ENCODE measurements at places on chromosomes 2 and 18. TPM values are rescaled to one million over a fixed set of nuclear protein-coding genes. Genes with fewer than 3 reads are reported as not detected.
A peak's percentile ranks its signal among the peaks of the same experiment; 100 is the strongest.

DNA sequence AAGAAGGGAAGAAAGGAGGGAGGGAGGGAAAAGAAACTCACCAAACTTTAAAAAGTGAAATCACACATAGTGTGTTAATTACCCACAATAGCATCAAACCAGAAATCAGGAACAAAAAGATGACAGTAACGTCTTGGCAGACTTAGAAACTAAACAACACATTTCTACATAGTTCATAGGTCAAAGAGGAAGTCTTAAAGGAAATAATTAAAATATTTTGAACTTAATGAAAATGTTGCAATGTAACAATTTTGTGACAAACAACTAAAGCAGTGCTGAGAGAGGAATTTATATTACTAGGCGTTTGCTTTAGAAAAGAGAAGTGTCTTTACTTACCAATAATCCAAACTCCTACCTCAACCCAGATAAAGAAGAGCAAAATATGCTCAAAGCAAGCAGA lies 505.0 kb upstream of the ID2 start:
- no peak for DNase-seq
- no peaks in the 10 kb centered on the region for H3K36me3 ChIP-seq
- no peak overlapping the region for H3K27ac ChIP-seq
- H3K27me3 ChIP-seq: no peaks in the 10 kb centered on the region
- no peak overlapping the region for H3K4me3 ChIP-seq

GRCh38 chr2:128777196-128778035 lies 458.7 kb upstream of the HS6ST1 start:
- no peaks in the 10 kb centered on the region for H3K27me3 ChIP-seq
- no peak overlapping the region for H3K27ac ChIP-seq
- no peak overlapping the region for H3K4me3 ChIP-seq
- H3K36me3 ChIP-seq: no peaks in the 10 kb centered on the region
- DNase-seq: peak; percentile 21

- H3K36me3 ChIP-seq: no peaks in the 10 kb centered on the region
- no peak for DNase-seq
- no peak overlapping the region for H3K27ac ChIP-seq
- H3K4me3 ChIP-seq: no peak overlapping the region
Measured at GRCh38 chr2:143802871-143803650, 673.8 kb downstream of the ARHGAP15 start.

- no peaks in the 10 kb centered on the region for H3K36me3 ChIP-seq
- H3K27me3 ChIP-seq: no peaks in the 10 kb centered on the region
- peak overlapping the region; percentile 47 for H3K27ac ChIP-seq
- DNase-seq: no peak
- H3K4me1 ChIP-seq: peaks cover 2% of the 10 kb centered on the region
Measured at GRCh38 chr18:50193796-50194630, 934 bp downstream of the MYO5B start.

Gene GTF2A1L
- polyA plus RNA-seq: not detected

DNA sequence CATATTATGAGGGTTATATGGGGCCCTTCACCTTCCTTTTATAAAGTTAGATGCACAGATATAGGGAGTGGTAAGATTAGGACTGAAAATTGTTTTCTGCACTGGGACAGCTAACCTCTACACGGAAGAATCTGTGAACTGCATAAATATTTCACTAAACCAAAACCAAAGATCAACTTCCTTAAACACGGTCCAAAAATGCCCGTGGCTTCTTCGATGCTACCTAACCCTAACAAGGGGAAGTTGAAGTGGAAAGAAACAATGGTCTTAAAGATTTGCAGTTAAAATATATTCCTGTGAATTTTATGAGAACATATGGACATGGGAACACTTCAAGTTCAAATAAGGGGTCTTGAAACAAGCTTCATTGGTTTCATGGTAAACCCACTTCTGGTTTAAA lies 33.3 kb upstream of the PAX3 start:
- no peaks in the 10 kb centered on the region for H3K36me3 ChIP-seq
- peaks cover 3% of the 10 kb centered on the region for H3K27me3 ChIP-seq
- H3K4me3 ChIP-seq: no peak overlapping the region
- DNase-seq: no peak
- H3K27ac ChIP-seq: no peak overlapping the region

Gene RAMP1
- 29.2 TPM for polyA plus RNA-seq

DNA sequence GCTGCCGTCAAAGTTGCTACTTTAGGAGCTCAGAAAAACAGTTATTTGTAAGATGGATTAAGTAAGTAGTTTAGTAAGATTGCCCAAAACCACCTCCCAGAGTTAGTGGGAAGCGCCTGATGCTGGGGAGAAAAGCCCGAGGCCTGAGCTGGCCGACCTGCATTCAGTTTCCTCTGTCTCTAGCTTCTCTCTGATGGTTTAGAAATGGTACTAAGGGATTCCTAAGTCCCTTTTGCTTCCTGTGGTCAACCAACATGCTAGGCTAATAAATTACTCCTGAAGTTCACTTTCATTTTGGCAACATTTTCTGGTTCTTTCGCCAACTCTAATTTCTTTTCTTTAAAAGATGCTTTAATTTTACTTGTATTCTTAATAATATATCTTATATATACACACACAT lies 60.1 kb downstream of the ASAP2 start:
- H3K4me3 ChIP-seq: no peak overlapping the region
- no peak for DNase-seq
- H3K27me3 ChIP-seq: no peaks in the 10 kb centered on the region
- no peaks in the 10 kb centered on the region for H3K36me3 ChIP-seq
- H3K27ac ChIP-seq: no peak overlapping the region

- H3K27ac ChIP-seq: no peak overlapping the region
- no peak overlapping the region for H3K4me3 ChIP-seq
- no peaks in the 10 kb centered on the region for H3K4me1 ChIP-seq
- no peaks in the 10 kb centered on the region for H3K36me3 ChIP-seq
- H3K27me3 ChIP-seq: no peaks in the 10 kb centered on the region
Measured at GRCh38 chr2:49982871-49983270, 828.6 kb upstream of the FSHR start.

DNA sequence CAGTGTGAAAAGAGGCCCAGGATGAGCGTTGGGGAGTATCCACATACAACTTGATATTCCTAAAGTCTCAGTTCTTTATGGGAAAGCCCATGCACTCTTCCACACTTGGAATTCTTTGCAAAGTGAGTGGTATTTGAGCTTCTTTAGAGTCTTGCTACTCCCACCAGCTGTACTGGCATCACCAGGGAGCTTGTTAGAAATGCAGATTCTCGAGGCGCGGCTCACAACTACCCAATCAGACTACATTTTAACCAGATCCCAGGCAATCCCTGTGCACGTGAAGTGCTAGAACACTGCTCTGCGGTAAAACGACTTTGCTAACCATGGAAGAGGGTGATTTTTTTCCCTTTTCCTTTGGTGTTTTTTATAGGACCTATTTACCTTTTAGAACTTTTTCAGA lies 184.7 kb downstream of the NEDD4L start:
- H3K4me3 ChIP-seq: no peak overlapping the region
- H3K4me1 ChIP-seq: peaks cover 22% of the 10 kb centered on the region
- H3K27me3 ChIP-seq: no peaks in the 10 kb centered on the region
- DNase-seq: no peak
- H3K27ac ChIP-seq: no peak overlapping the region

GRCh38 chr2:171367692-171368091 lies 66.1 kb downstream of the METTL8 start:
- no peaks in the 10 kb centered on the region for H3K27me3 ChIP-seq
- no peaks in the 10 kb centered on the region for H3K4me1 ChIP-seq
- no peaks in the 10 kb centered on the region for H3K36me3 ChIP-seq
- DNase-seq: no peak
- H3K4me3 ChIP-seq: no peak overlapping the region
- no peak overlapping the region for H3K27ac ChIP-seq

GRCh38 chr18:53426666-53427184 lies 797.7 kb downstream of the MBD2 start:
- H3K36me3 ChIP-seq: no peaks in the 10 kb centered on the region
- H3K4me3 ChIP-seq: no peak overlapping the region
- no peak for DNase-seq
- no peak overlapping the region for H3K27ac ChIP-seq

GRCh38 chr18:7830468-7830867 lies 263.4 kb downstream of the PTPRM start:
- H3K27ac ChIP-seq: no peak overlapping the region
- no peak overlapping the region for H3K4me3 ChIP-seq
- DNase-seq: no peak
- no peaks in the 10 kb centered on the region for H3K27me3 ChIP-seq
- H3K4me1 ChIP-seq: no peaks in the 10 kb centered on the region

GRCh38 chr18:70197844-70198243 lies 7.6 kb downstream of the RTTN start:
- peaks cover 6% of the 10 kb centered on the region for H3K4me1 ChIP-seq
- no peak overlapping the region for H3K4me3 ChIP-seq
- no peaks in the 10 kb centered on the region for H3K27me3 ChIP-seq
- H3K27ac ChIP-seq: no peak overlapping the region
- peaks cover 1% of the 10 kb centered on the region for H3K36me3 ChIP-seq

Gene NEB
- polyA plus RNA-seq: 5.1 TPM

GRCh38 chr2:199572571-199572970 lies 114.8 kb upstream of the SATB2 start:
- H3K4me3 ChIP-seq: no peak overlapping the region
- no peaks in the 10 kb centered on the region for H3K36me3 ChIP-seq
- no peaks in the 10 kb centered on the region for H3K27me3 ChIP-seq
- no peak for DNase-seq
- H3K27ac ChIP-seq: no peak overlapping the region

- no peak for DNase-seq
- H3K27ac ChIP-seq: no peak overlapping the region
- no peaks in the 10 kb centered on the region for H3K27me3 ChIP-seq
- H3K36me3 ChIP-seq: no peaks in the 10 kb centered on the region
- no peak overlapping the region for H3K4me3 ChIP-seq
Measured at GRCh38 chr2:204743393-204743960, 198.2 kb downstream of the PARD3B start.

- no peaks in the 10 kb centered on the region for H3K36me3 ChIP-seq
- no peak overlapping the region for H3K4me3 ChIP-seq
- DNase-seq: no peak
- H3K27me3 ChIP-seq: no peaks in the 10 kb centered on the region
- H3K27ac ChIP-seq: no peak overlapping the region
- no peaks in the 10 kb centered on the region for H3K4me1 ChIP-seq
Measured at GRCh38 chr2:136211701-136212100, 93.8 kb upstream of the CXCR4 start.

Gene DLX1
- polyA plus RNA-seq: not detected

GRCh38 chr18:53234610-53235009 lies 894.6 kb downstream of the DCC start:
- no peak for DNase-seq
- no peaks in the 10 kb centered on the region for H3K36me3 ChIP-seq
- no peak overlapping the region for H3K4me3 ChIP-seq
- H3K4me1 ChIP-seq: no peaks in the 10 kb centered on the region
- H3K27ac ChIP-seq: no peak overlapping the region
